NCI-H774 (cell line): ENCODE measurements at places on chromosomes 4 and X.

- no peak for DNase-seq
Observed at GRCh38 chr4:37794056-37794455, 32.4 kb upstream of the PGM2 start.

DNA sequence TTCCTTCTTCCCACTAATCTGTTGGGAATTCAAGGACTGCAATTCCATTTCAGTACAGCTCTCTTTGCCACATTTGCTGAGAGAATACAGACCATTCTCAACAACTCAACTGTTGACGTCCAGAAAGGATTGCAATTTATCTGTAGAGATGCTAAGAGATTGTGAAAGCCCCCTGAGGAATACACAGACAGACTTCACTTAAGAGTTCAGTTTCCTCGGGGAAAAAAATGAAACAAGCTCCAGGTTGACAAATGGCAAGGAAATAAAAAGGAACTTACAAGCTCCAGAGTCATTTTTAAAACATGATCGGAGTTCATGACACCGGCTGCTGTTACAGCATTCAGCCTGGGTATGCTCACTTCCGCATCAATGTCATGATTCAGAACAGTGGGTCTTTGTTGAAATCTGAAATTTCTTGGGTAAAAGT, 13.8 kb downstream of the TLR10 start:
- DNase-seq: no peak

DNA sequence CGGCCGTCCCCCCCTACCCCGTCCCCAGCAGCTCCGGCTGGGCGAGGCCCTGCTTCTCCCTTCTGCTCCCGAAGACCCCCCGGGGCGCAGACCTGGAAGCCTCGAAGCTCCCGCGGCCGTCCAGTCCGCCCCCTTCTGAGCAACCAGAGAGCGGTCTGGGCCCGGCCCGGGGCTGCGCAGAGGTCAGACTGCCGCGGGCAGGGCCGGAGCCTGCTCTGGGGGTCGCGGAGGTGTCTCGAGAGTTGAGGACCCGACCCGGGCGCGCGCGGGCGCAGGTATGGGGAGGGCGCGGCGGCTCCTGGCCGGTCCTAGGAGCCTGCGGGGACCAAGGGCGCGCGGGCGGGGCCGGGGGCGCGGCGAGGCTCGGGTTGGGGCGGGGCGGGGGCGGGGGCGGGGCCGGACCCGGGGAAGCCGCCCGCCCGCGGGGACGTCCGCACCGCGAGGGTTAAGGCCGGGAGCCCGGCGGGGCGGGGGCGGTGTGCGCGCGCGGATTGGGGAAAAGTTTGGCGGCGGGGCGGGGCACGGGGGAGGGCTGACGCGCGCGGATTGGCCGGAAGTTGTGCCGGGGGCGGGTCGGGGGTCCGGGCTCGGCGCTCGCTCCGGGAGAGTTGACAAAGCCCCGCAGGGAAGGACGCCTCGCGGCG, at the start of gene FGFRL1:
Gene FGFRL1 (plus strand): TSS at position 605 of the 644 bp plus-strand sequence. CDS start 860 bp downstream, outside the sequence.
- DNase-seq: peak; percentile 36

GRCh38 chr4:56430203-56430602, 5.2 kb downstream of the PPAT start:
- no peak for DNase-seq

- DNase-seq: no peak
Observed at GRCh38 chr4:69714086-69714485, 46.3 kb downstream of the SULT1B1 start.

GRCh38 chrX:43552156-43552555, 103.9 kb upstream of the MAOA start:
- no peak for DNase-seq

DNA sequence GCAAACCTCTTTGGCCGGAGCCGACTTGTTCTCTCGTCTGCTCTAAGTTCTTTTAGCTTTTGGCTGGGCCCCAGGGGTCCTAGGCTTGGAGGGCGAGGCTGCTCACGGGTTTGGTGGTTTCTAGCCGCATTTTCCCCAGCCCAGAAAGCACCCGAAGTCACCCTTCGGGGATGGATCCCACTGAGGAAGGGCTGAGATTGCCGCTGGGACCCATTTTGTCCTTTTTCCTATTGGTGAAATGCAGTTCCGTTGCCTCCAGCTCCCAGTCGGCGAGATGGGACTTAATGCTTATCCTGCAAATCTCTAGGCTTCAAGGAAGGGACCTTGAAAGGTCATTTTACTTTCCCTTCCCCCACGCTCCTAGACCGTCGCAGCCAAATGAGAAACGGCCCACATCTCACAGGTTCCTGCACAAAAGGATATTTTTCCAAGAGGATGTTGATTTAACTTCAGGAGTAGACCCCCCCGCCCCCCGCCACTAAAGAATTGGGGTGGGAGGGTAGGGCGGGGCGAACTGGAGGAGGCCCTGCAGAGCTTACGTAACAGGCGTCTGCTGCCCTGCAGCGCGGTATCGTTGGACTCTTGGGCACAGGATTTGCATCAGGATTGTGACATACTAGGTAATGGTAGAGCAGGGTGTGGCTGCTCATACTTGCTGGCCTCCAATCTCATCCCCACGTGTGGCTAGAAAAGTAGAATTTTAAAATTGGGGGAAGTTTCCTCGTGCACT, 564 bp downstream of the PGK1 start:
- DNase-seq: no peak

GRCh38 chrX:153901753-153902140, 2.7 kb upstream of the AVPR2 start:
- DNase-seq: no peak

GRCh38 chr4:11264841-11265240, 163.9 kb downstream of the HS3ST1 start:
- no peak for DNase-seq

- no peak for DNase-seq
Observed at GRCh38 chr4:153223427-153223801, 19.2 kb downstream of the TRIM2 start.

DNA sequence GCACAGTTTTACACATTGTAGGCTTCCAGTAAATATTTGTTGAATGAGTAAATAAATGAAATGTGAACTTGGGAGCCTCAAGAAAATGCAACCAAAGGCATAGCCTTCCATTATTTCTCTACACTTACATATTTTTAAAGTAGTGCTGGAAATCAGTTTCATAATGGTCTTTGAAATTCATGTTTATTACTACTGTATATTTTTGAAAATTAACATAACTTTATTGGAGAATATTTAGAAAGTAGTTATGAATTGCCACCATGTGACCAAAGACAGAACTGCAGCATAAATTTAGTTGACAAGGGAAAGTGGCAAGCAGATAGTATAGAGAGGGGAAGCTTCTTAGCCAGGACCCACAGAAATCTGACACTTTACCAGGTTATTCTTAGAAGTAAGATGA, 6.4 kb downstream of the TCEAL8 start:
- no peak for DNase-seq

DNA sequence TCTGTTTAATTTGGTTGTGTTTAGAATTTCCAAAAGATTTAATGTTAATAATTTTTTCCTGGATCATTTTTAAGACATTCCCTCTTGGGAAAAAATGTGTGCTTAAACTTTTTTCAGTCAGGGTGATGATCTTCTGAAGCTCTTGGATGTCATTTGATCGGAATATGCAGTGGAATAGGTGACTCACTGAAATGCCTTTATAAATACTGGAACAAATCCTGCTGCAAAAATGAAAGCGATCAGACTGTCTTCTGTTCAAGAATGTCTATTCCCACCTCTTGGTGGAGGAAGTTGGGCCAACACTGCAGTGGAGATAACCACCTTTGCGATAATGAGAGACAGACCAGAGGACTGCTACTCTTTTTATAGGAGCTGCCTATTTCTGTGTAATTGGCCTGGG, 46.7 kb downstream of the LARP1B start:
- no peak for DNase-seq

GRCh38 chr4:53558065-53558801, 33.1 kb downstream of the LNX1 start:
- no peak for DNase-seq

DNA sequence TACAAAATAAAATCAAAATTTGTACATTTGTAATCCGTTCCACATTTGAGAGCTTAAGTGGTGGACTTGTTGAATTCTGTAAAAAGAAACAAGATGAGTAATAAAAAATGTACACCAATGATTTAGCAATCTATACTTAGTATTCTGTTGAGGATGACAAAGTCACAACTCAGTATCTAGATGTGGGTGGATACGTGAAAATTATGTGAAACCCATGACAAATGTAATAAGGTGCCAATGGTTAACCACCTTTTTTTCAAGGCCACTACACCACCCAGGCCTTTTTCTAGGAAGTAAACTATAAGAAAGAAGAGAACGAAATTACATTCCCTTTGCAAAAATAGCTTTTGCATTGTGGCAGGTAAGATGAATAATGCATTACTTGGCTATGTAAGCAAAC, 77.0 kb downstream of the ATP8A1 start:
- DNase-seq: no peak

DNA sequence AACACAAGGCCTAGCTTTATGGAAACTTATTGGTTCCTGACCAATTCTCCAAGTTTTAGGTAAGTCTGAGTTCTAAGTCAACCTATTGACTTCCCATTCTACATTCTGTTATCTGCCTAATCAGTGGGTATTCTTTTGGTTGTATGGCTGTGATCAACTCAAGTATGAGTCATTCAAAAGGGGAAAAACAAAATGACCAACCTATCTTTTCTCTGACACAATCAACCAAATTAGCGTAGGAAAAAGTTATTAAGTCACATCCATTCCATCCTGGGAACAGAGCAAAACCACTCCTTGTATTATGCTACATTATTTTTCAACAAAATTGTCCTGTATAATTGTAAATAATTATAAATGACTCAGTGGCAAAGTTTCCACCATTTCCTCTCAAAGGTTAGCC, 136.2 kb downstream of the SHROOM4 start:
- no peak for DNase-seq

GRCh38 chr4:77123411-77123810, 33.6 kb upstream of the CCNG2 start:
- DNase-seq: no peak

- no peak for DNase-seq
Observed at GRCh38 chrX:2707334-2707760, 16.3 kb downstream of the CD99 start.

DNA sequence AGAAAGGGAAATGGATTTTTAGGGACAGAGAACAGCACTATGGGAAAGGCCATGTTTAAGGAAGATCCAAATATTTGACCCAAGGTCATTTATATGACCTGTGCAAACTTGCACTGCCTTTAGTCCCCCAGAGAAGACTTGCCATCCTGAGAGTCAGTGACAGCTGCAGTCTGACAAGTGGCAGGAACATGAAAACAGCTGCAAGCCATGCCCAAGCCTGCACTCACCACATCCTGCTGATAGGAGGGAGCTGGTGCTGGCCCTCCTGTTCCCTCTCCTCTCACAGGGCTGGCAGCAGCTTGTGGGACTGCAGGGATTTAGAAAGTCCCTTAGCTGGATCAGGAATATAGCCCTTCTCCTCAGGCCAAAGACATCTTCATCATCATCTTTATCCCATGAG, 187.7 kb downstream of the RAP1GDS1 start:
- DNase-seq: no peak

DNA sequence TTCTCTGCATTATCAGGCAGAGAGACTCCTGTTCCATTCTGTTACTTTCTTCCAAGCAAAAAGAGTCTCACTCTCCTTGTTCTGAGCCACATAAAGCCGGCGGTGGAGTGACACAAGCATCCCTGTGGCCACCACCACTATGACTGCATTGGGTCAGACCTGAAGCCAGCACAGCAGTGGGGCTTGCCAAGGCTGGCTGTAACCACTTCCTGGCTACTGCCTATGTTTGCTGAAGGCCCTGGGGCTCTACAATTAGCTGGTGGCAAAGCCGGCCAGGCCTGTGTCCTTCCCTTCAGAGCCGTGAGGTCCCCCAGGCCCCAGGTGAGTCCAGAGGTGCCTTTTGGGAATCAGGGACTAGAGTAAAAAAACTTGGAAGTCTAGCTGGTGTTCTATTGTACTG, 31.8 kb downstream of the PLAC8 start:
- DNase-seq: no peak

- no peak for DNase-seq
Observed at GRCh38 chrX:42748067-42748850, 29.7 kb downstream of the PPP1R2C start.

GRCh38 chrX:45749375-45749774, 548.7 kb upstream of the DIPK2B start:
- DNase-seq: no peak

DNA sequence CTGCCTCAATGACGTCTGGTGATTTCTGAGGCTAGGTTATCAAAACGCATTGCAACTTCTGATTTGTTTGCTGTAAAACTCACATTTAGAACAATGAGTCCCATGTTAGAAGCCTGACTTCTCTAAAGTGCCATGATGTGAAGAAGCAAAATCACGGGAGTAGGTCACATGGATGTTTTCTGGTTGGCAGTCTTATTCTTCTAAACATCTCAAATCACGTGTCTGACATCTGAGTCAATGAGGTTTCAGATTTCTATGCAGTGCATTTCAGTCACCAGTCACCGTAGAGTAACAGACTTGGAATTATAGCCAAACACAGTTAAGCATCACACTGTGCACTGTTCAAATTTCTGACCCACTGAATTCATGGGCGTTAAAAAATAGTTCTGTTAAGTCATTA, 482.1 kb downstream of the TMA16 start:
- no peak for DNase-seq

DNA sequence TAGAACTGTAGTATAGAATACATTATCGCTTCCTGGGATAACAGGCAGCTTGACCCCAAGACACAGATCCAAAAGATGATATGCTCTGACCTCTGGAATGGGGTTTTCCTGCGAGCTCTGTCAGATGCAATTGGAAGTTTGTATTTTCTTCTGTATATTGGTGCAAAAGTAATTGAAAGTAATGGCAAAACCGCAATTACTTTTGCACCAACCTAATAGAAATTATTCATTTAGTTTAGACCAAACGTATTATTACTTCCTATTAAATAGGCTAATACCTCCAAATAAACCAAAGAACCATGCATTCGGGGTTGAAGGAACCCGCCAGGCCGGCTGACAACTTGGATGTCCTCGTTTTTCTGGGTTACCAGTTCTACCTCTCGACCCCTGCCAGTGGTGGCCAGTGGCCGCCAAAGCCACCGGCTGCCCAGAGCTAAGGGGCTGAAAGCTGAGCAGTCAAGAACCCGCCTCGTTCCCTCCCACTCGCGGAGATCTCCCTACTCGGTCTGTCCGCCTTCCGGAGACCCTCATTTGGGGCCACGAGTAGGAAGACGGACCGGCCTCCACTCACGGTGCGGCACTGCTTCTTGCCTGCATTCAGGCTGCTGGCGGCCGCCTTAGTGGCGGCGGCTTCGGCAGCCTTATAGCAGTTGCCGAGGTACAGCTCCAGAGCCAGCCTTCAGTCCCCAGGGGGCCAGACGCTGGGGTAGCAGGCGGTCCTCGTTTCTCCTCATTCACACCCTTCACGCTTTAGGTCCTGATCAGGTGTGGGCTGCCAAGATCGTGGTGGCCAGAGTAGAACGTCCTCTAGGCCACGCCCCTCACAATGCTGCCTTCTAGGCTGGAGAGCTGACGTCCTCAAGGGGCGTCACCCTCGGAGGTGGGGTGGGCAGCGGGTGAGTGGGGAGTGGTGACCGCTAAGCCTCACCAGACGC, 121.9 kb downstream of the RBMX2 start:
- peak; percentile 43 for DNase-seq

DNA sequence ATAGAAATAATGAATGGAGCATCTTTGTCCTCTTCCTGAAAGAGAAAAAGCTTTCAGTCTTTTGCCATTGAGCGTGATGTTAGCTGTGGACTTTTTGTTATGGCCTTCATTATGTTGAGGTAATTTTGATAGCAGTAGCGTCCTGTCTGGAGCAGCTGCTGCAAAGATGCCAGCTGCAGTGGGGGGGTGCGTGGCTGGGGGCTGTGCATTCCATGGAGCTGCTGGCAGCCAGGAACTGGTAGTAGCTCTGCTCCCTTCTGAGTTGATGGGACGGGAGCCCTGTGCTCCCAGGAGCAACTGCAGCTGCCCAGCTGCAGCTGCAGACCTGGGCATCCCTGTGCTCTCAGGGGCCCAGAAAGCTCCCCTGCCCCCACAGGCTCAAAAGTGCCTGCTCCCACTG, 50.4 kb downstream of the CCDC160 start:
- DNase-seq: no peak
